ENCODE measurements at places on chromosomes 3 and 15.

DNA sequence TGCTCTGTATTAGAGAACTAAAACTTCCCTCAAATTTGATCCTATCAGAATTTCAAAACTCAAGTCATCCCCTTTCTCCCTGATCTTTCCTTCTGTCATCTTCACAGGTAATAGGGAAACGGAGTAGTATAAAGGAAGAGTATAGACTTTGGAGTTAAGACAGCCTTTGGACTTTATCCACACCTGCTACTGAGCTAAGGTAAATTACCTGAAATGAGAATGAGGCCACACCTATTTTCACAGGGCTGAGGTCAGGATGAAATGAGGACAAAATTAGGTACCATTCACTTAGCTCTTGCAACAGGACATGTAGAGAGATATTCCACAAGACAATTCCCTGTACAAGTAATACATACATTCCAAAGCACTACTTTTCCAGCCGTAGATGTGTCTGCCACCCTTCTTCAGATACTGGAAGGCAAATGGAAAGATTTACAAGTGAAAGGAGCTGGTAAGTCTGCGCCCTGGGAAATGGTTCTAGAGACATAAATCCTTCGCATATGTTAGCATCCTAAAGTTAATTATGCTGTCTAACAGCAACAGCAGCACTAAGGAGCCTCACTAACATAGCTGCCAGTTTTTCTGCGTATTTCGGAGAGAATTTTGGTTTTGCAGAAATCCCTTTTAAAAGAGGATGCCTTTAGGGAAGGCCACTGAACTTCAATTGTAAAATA is 461.8 kb downstream of the SHQ1 start:
- DNase-seq: no peak

DNA sequence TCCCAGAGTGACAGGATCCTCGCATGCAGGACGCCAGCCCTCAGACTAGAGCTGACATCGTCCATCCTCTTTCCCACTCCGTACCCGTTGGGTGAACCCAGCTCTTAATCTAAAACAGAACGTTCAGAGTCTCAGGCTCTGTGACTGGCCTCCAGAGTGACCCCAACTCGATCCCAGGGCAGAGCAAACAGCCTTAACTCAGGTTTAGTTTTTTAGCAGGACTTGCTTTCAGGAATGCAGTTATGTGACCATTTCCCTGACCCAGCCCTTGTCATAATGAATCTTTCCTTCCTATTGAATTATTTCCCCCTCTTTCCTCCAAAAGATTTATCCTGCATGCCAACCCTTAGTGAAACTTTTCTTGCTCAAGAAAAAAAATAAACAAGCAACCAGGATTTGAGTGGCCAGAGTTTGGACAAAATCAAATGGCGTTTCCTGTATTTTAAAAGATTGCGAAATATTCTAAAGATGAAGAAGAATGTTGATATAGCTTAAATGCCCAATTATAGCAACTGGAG is 47.8 kb upstream of the RARB start:
- no peak for DNase-seq

DNA sequence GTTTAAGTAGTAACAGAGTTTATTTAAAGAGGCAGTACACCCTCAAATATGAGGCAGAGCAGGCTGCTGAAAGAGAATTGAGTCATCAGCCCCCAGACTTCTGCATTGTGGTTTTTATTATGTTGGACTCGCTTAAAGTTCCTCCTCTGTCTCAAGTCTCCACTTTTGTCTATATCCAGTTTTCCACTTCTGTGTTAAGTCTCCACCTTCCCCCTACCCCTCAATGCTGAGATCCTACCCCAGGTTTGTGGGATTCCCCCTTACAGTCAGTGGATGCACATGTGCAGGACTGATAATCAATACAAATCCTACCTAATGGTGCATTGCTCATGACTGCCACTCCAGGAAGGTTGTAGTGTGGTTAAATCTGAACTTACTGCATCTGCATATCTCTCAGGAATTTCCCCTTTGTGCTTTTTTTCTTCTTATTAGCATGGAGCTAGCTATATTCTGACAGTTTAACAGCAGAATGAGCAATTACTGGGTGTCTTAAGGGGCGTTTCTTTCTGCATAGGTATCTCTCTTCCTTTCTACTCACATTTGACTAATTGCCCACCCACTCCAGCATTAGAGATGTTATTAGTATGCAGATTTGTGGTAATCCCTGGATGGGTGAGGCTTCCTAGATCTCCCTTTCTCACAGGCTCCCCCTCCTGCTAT is 11.9 kb upstream of the CD200R1L start:
- DNase-seq: no peak

DNA sequence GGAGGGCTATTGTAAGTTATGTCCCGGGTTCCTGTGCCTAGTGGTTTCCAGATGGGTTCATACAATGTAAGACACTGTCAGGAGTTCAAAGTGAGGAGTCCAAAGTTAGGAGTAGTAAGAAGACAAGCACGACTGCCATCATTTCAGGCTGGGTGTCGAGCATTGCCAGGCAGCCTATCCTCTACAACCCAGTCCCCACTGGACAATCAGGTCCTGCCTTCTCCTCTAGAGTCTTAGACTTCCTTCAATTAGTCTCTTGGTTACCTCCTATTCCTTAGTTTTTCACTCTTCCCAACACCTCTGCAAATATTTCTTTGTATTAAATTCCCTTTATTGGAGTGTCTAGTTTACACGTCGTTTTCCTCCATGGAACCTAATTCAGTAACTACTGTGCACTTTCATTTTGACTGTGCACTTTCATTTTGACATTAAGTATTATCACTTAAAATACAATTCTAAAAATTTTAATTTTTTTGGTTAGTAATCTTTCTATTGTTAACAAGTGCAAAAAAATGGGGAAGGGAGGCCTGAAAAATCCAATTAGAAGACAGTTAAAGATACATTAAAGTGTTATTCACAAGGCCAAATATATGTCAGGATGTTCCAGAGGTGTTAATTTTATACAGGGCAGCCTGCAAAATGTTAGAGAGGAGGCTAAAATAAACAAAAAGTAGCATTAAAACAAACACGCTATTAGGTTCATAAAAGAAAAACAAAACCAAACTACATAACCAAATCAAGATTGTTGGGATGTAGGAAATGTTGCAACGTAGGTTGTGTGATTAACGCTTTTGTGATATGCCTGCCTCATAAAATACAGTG is 155.3 kb downstream of the TBL1XR1 start:
- no peak for DNase-seq

DNA sequence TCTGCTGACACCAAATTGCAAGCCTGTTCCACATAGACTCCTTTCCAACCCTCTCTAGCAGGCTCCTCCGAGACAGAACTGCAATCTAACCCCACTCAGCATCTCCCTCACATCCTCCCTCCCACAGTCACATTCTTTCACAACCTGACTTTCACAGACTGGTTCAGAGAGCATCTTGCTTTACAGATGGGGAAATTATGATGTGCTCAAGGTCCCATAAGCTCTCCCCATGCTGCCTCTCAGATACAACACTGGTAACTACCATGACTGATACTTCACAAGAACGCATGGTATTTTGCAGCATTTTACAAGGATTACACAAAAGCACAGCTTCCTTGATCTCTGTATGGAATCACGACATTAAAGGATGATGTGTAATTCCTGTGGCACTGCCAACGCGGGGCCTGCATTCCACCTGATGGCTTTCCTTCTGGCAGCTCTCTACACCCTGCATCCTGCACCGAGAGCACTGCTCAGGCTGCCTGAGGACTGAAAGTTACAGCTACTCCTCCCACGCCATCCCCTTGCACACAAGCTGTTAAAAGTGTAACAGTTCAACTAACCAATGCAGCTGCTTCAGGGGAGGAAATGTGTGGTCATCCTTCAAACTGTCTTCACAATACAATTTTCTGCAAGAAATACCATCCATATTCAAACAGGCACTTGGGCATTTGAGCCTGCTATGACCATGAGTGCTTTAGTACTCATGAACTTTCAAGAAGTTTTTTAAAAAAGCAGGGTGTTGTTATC is 27.6 kb downstream of the TBC1D2B start:
- peak; percentile 99 for DNase-seq

DNA sequence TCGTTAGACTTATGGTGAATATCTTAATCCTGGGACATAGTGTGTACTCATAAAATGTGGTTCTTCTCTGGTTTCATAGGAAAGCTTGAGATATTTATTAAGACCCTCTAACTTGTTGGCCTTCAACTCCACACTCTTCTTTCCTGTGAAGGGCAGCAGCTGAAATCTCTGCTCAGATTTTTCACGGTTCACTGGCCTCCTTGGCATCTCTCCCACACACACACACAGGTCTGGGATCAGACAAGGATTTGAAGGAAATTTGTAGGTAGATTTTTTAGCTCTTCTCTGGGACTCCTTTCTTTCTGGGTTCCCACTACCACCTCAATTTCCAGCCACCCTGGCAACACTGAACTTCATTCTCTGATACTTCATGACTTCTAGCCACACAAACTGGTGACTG is 70.2 kb downstream of the MYRIP start:
- DNase-seq: no peak

All from AG10803 (cell line).